Stimulated activated CD4-positive, alpha-beta T cell treated with anti-CD3 and anti-CD28 coated beads, Interleukin-4, amount 100 ng/mL, for 24 hours (primary cell): ENCODE measurements at places on chromosomes 7 and 10.

GRCh38 chr10:34168439-34168838 lies 646.7 kb downstream of the PARD3 start:
- no peak for DNase-seq

DNA sequence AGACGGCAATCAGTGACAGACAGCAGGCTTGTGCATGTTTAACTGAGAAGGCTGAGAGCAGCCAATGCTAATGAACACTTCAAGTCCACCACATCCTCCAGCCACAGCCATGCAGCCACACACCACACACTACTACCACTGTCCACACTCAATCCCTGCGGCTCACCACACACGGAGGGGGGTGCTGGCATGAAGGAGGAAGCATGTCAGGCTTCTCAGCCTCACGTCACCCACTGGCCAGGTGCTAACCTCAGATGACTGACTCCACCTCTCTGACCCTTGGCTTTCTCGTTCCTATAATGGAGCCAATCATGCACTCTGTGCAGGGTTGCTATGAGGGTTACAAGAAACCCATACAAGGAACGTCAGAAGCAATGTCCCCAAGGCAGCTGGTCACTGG lies 165.4 kb upstream of the RNF32 start:
- DNase-seq = no peak

DNA sequence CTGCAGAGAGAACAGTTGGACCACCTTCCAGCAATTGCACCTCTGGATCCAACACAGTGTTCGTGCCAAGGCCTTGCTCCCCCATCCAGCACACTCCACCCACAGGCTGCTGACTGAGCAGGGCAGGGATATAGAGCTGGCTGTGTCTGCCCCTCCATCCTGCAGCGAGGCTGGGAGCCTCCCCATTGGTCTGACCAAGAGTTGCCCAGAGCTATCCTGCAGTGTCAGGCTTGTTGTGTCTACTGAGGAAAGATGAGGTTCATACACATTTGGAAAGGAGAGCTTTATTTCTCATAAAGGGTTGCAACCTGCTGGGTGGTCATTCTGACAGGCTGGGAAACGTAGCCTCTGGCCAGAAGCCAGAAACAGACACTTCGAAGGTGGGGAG lies 27.1 kb downstream of the PRF1 start:
- DNase-seq = no peak

DNA sequence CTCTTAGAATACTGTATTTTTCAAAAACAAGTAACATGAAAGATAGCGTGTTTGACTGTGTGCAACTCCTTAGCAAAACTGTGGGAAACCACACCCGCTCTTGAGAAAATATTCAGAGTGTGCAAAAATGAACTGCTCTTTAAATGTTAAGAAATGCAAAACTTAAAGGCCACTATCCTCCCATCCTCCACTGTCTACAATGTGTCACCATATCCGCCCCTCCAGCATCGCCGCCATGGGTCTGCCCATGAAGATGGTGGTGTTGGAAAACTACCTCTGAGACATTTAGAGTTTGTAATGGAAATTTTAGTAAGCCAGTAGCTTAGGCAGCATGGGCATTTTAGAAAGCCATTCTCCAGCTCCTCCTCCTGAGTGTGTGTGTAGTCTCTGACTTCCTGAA lies 20.1 kb upstream of the NMT2 start:
- peak; percentile 18 for DNase-seq

- DNase-seq = no peak
Measured at GRCh38 chr10:95260397-95260881, 30.4 kb downstream of the PDLIM1 start.

- DNase-seq = no peak
Measured at GRCh38 chr10:10915215-10915614, 102.5 kb upstream of the CELF2 start.

DNA sequence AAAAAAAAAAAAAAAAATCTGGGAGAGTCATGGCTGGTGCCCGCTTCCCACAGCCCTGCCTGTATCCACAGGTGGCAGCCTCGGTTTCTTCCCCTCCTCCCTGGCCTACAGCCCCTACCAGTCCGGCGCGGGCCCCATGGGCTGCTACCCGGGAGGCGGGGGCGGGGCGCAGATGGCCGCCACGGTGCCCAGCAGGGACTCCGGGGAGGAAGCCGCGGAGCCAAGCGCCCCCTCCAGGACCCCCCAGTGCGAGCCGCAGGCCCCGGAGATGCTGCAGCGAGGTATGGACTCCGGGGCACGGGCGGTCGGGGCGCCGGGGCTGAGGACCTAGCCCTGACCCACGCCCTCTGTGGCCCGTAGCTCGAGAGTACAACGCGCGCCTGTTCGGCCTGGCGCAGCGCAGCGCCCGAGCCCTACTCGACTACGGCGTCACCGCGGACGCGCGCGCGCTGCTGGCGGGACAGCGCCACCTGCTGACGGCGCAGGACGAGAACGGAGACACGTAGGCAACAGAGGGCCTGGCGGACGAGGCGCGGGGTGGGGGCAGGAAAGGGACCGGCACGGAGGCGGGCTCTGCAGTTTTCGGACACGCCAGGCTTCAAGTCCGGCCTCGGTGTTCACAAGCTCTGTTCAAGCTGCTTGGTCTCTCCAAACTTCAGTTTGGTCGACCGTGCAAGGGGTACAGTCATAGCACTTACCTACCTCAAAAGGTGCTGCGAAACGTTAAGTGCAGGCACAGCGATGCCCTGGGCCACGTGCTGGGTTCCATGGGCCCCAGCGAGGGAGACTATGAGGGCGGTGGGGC lies 3.9 kb downstream of the NFKB2 start:
- peak; percentile 86 for DNase-seq

GRCh38 chr10:114825513-114826253 lies 4.1 kb downstream of the FHIP2A start:
- DNase-seq = no peak

DNA sequence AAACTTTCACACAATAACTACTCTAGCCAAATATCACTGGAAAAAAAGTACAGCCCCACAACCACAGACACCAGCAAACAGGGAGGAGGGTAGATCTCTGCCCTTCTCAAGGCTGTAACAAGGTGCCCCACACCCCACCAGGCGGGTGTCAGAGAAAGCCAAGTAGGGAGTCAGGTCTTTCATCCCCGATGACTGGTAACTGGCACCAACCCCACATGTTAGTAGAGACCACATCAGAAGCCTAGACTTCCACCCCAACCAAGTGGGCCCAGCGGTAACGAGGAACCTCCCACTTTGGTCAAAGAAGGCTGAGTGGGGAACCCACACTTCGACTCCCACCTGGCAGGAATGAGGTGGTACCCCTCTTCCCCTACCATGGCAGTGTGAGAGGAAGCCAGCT lies 16.4 kb upstream of the RUFY2 start:
- peak; percentile 19 for DNase-seq

- DNase-seq = no peak
Measured at GRCh38 chr7:37251222-37251621, 197.4 kb downstream of the ELMO1 start.

DNA sequence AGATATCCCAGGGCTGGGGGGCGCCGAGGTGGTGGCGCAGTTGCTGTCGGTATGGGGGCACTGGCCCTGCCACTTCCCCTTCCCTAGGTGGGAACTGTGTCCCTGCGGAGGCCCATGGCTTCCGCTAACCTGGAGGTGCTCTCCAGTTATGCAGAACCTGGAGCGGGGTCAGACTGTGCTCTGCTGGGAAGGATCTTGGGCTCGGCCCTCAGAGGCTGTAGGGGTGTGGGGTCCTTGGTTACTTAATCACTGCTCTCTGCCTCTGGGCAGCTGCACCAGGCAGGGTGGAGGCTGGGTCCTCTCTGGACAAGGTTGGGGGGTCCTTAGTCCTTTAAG lies 2.4 kb downstream of the BRI3 start:
- DNase-seq = no peak

DNA sequence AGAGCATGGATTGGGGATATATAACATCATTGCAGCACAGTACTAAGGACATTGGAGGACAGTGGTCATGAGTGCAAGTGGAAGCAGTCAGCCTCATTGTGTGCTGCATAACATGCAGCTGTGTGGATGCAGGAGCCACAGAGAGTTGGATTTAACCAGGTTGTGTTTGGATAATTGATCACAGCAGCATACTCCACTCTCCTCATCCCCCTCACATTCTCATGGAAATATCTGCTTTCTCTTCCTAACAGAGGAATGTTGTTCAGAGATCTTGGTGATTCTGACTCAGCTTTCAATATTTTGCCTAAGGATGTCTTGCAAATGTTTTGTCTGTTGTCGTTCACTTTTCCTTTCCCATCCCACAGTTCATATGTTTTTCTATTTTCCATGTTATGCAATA lies 31.8 kb upstream of the LSM8 start:
- no peak for DNase-seq

- no peak for DNase-seq
Measured at GRCh38 chr10:77157248-77158019, 480.2 kb downstream of the KCNMA1 start.

- no peak for DNase-seq
Measured at GRCh38 chr10:86105640-86106039, 261.0 kb downstream of the GRID1 start.

DNA sequence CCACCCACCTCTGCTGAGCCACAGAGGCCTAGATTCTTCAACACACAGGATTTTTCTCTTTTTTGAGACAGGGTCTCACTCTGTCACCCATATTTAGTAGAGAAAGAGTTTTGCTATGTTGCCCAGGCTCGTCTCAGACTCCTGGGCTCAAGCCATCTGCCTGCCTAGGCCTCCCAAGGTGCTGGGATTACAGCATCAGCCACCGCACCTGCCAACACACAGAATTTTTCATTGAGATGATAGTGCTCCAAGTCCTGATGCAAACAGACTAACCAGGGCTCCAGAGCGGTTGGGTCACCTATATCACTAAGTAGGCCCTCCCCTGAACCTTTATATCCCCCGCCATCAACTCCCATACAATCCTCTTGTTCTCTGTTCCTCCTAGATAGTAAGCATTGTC lies 24.4 kb upstream of the ADRB1 start:
- no peak for DNase-seq

DNA sequence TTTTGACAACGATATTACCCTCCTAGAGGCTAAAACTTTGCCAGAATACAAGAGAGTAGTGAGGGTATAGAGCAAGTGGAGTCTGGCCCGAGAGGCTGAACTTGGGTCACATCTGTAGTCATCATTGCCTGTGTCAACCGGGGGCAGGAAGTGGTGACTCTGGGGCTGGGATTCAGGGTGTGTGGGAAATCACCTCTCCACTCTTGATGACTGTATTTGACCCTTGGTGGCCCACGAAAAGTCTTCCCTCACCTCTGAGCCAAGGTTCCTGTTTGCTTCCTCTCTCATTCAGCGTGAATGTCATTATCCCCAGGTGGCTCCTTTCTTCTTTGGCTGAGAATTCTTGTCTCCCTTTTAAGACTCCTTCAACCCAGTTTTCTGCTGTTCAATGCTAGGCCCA lies 240.4 kb downstream of the ABCA13 start:
- no peak for DNase-seq

DNA sequence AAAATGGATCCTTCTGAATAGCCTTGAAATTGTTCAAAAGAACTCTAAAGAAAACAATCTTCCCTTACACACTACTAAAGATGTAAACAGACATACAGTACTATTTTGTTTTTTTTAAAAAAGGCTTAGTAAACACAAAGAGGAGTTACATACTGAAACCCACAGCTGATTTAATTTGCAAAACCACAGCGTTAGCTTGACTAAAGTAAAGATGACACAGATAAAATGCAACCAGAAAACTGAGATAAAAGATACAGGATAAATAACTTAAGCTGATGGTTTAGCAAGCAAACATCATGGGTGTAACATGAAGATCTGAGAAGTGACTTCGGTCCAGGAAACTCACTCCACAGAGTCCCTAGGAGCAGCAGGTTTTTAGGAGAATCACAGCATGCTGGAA lies 21.8 kb downstream of the PRKCQ start:
- no peak for DNase-seq

- no peak for DNase-seq
Measured at GRCh38 chr10:98509745-98510144, 63.0 kb upstream of the HPS1 start.

- no peak for DNase-seq
Measured at GRCh38 chr7:29043576-29043975, 85.4 kb upstream of the TRIL start.

- DNase-seq = no peak
Measured at GRCh38 chr10:75260990-75261389, 25.2 kb upstream of the COMTD1 start.

DNA sequence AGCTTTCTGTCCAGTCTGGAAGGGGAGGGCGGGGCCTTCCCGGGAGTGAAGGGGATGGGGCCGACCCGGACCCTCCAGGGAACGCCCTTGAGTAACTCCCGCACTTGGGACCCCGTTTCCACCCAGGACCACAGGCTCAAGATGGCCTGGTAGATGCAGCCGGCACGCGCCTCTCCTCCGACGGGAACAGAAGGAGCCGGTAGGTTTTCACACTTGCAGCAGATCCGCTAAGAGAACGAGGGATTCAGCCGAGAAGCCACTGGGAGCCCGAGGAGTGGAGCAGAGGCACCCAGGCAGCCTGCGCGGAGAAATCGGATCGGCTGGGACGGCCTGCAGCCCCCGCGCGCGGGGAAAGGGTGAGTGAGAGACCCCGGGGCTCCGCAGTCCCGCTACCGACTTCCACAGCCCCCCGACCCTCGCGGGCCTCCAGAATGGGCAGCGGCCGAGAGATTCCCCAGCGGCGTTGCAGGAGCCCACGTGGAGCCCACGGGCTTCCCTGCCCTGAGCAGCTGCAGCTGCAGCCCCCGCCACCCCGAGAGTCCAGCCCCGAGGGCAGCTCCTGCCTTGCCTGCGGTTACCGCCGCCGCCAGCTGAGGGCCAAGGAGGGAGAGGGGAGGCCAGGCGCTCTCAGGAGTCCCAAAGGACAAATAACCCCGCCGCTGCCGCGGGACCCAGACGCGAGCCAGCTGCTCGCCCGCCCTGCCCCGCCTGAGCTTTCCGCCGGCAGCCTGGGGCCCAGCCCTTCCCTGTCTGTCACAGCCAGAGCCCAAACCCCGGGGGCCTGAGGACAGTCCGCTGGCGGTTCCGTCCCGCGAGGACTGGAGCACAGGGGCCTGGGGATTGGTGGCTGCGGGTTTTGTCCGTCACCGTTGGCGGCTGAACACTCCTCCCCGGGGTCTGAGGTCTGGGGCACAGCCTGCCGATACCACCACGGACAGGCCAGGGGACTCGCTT lies 21.8 kb downstream of the IFT22 start:
- DNase-seq = no peak

- DNase-seq = no peak
Measured at GRCh38 chr7:102099474-102099873, 187.2 kb upstream of the SH2B2 start.

GRCh38 chr7:77226357-77226839 lies 26.8 kb upstream of the FGL2 start:
- DNase-seq = no peak

DNA sequence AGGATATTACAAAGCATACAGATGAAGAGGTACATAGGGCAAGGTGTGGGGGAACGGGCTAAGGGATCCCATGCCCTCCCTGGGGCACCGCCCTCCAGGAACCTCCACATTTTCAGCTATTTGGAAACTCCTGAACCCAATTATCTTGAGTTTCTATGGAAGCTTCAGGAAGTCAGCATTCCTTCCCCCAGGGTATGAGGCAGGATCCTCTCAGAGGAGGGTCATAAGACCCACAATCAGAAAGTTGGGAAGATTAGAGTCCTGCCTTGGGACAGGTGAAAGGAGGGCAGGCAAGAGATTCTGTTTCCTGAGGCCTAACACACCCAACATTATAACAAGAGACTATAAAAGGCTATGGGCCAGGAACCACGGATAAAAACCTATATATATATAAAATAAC lies 98.0 kb downstream of the RALA start:
- DNase-seq = no peak
